ENCODE measurements at places on chromosomes 11 and 22.
A peak's percentile ranks its signal among the peaks of the same experiment; 100 is the strongest.

DNA sequence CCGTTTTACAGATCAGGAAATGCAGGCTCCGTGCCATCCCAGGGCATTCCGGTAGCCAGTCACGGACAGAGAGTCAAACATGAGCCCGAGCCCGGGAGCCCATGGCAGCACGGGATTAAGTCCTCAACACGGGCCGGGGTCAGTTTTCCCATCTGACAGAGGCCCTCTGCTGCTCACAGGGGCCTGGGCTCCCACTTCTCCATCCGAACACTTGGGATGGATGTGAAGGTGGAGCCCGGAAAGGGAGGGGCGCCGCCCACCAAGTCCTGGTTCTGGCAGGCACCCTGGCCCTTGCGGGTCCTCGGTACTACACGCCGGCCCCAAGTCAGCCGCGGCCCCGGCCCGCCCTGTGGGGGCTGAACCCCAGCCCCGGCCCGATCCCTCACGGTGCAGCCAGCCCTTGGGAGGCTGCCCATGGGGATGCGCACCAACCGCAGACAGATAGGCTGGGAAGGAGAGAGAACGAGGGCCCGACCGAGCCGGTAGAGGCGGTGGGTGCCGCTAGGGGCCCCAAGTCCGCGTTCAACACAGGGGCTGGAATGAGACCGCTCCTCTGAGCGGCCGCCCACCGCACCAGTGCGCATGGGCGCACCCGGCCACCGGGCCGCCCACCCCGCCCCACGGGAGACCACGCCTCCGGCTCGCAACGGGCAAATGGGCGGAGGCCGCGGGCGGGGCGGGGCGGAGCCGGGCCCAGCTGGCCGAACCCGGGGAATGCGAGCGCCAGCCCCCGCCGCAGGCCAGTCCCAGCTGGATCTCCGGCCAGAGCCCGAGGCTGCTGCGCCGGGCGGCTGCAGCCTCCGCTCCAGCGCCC, at the start of gene CAPN5:
Gene CAPN5, plus strand, starts transcription at position 743 of the 814 bp plus-strand sequence. CDS start 17,916 bp downstream, outside the sequence.
- peak; percentile 90 for DNase-seq

GRCh38 chr11:46800177-46800576, 45.9 kb downstream of the CKAP5 start:
- DNase-seq, result no peak

DNA sequence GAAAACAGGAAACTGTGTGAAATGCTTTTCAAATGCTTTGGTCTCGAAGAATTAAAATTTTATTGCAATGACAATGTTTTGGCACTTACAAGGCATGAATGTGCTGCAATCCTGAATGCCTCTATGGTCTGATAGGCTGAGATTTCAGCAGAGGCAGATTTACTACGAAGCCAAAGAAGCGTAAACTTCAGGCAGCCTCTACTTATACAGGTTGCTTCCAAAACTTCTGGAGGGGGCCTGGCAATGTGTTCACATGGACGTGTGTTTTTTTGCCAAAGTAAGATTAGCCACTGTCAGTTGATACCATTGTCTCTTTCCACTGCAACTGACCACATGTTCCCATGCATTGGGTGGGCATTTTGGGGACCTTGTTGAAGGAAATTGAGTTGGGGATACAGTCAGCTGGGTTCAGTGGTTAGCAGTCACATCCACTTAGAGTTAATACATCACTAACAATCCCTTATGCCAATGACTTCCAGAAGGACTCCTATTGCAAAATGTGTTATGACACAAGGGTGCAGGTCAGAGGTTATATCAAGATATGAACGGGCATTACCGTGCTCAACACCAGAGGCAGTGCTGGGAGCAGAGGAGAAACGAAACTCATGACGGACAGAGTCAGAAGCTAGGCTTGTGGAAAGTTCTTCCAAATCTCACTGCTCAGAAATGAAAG, 48.8 kb downstream of the ABTB2 start:
- no peak for DNase-seq

- DNase-seq, result no peak
These were observed 92.9 kb downstream of the DHCR7 start for GRCh38 chr11:71355281-71355680.

DNA sequence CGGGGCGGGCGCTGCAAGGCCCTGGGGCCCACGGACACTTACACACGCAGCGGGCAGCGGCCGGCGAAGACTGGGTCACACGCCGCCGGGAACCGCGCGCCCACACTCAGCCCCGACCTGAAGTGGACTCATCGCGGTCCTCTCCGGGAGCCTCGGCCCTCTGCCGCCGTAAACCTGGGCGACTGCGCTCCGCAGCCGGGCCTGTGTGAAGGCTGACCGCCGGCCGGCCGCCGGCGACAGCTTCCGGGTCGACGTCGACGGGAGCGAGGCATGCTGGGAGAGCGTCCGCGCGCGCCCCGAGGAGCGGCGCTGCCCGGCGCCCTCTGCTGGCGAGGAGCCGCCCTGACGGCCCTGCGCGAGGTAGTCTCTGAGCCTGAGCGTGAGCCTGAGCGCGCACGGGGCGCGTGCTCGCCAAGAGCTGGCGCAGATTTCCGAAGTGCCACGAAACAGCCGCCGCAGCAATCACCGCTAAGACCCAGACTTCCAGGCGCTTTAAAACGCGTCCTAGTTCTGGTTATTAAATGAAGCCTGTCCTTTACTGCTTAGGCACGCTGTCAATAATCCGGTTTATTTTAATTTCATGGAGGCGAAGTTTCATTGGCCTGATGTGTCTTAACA, at the start of gene SNX19:
Gene SNX19, minus strand, starts transcription at position 242 of the 618 bp plus-strand sequence. CDS start 540 bp downstream, outside the sequence.
- DNase-seq, result peak; percentile 75

DNA sequence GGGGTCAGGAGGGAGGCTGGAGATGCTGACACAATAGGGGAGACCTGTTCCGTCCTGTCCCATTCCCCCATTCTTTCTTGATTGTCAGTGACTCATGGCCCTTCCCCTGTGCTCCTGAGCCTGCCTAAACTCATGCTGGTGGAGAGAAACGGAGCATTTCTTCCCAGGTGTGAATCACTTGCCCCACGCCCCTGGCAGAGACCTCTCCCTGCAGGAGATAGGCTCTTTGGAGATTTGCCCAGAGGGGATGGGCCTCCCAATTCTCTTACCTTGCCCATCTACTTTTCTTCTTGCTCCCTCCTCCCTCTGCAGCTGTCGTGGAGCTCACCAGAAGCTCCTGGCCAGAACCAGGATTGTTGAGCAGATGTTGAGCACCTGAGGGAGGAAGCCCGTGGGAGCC, 121.9 kb upstream of the OR9Q1 start:
- DNase-seq, result no peak

GRCh38 chr11:91904792-91905785, 319.5 kb upstream of the FAT3 start:
- no peak for DNase-seq

GRCh38 chr11:130653838-130654636, 205.6 kb downstream of the ADAMTS15 start:
- DNase-seq, result no peak

GRCh38 chr11:114293201-114293711, 2.9 kb upstream of the NNMT start:
- no peak for DNase-seq

- no peak for DNase-seq
These were observed 18.4 kb upstream of the TMEM191C start for GRCh38 chr22:21448627-21449416.

GRCh38 chr11:79663017-79663416, 222.2 kb upstream of the TENM4 start:
- no peak for DNase-seq

- peak; percentile 43 for DNase-seq
These were observed 35.8 kb downstream of the MAML2 start for GRCh38 chr11:96306933-96307775.

GRCh38 chr11:96292291-96293010, 50.5 kb downstream of the MAML2 start:
- DNase-seq, result no peak

Measured in NCI-H1436 (cell line).